ENCODE measurements at places on chromosomes 6 and 20.

- DNase-seq: no peak
Measured at GRCh38 chr6:124064317-124065113, 260.9 kb downstream of the NKAIN2 start.

DNA sequence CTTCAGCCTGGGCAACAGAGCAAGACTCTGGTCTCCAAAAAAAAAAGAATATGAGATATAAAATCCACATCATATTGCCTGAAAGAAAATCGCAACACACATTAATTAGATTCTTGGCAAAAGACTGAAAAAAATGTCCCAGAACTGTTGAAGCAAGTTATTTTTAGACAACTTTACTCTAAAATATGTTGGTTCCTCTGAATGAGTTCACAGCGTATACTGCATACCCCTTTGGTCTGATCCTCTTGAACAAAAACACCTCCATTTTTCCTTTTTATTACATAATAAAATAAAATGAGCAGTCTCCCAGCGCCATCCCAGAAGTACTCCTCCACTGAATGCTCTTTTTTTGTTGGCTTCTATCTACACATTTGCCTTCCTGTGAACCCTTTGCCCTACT is 126.0 kb upstream of the TMEM170B start:
- no peak for DNase-seq

- no peak for DNase-seq
Measured at GRCh38 chr6:107237992-107238660, 122.8 kb upstream of the BEND3 start.

DNA sequence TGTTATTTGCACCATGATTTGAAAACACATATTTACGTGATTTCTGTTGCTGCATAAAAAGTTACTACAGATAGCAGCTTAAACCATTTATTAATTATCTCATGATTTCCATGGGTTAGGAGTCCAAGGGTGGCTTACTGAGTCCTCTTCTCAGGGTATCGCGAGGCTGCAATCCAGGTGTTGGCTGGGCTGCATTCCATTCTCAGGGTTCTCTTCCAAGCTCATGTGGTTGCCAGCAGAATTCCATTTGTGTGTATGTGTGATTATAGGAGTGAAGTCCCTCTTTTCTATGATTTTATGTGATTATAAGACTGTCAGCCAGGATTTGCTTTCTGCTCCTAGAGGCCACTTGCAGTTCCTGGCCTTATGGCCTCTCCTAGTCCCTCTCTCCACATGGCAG is 135.1 kb downstream of the FAM83B start:
- DNase-seq: no peak

- DNase-seq: no peak
Measured at GRCh38 chr6:11486959-11487358, 50.6 kb upstream of the TMEM170B start.

DNA sequence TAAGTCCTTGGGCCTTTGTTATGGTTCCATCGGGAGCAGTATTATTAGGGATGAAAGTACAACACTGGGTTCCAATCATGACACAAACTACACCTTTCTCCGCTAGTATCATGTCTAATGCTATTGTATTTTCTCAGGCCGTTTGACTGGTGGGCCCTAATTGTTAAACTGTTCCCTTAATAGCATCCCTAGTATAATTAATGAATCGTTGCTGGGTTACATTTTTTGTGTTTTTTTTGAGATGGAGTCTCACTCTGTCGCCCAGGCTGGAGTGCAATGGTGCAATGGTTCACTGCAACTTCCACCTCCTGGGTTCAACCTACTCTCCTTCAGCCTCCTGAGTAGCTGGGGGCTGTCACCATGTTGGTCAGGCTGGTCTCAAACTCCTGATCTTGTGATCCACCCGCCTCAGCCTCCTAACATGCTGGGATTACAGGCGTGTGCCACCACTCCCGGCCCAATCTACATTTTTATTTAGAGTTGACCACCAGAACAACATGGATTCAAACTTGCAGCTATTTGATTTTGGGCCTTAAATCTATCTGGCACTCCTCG is 4.1 kb upstream of the ZNFX1 start:
- DNase-seq: no peak

DNA sequence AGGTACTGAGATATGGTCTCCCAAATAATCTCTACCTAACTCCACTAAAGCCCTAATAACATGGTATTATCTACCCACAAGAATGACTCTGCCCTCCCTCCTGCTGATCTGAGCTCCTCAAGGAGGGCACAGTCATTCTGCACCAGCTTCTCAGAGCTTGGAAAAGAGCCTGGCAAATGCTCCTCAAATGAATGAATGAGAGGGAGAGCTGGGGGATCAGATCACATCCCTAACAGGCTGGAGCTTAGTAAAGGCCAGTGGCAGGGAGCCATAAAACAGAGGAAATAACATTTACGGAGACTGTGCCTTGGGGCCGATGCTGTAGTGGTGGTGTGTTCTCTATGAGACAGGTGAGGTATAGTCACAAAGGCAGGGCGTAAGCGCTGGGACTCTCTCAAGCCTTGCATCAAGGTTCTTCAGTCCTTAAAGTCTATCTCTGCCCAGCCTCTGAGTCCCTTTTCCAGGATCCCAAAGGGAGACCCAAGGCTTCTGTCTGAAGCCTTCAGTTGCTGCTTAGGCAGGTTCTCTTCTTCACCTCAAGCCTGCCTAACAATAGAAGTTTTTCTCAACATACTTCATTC is 7.2 kb upstream of the NNAT start:
- no peak for DNase-seq

GRCh38 chr6:41763470-41763869 is 16.2 kb downstream of the FRS3 start:
- DNase-seq: no peak

DNA sequence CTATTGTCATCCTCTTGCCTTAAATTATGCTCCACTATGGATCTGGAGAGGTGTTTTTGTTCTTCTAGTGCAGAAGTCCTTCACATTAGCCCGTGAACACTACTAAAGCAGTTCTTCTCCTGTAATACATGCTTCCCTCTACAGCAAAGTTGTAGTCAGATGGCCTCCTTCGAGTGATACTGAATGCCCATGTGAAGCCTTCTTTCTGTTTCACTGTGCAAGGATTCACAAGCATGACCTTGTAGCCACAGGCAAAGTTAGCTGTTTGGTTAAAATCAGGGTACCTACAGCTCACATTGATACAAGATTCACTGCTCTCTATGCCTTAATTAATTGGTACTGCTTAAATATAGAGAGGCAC is 47.6 kb downstream of the ARHGAP18 start:
- no peak for DNase-seq

GRCh38 chr6:3744901-3745470 is 6.5 kb downstream of the PXDC1 start:
- no peak for DNase-seq

- DNase-seq: no peak
Measured at GRCh38 chr6:98840996-98841513, 6.7 kb downstream of the POU3F2 start.

DNA sequence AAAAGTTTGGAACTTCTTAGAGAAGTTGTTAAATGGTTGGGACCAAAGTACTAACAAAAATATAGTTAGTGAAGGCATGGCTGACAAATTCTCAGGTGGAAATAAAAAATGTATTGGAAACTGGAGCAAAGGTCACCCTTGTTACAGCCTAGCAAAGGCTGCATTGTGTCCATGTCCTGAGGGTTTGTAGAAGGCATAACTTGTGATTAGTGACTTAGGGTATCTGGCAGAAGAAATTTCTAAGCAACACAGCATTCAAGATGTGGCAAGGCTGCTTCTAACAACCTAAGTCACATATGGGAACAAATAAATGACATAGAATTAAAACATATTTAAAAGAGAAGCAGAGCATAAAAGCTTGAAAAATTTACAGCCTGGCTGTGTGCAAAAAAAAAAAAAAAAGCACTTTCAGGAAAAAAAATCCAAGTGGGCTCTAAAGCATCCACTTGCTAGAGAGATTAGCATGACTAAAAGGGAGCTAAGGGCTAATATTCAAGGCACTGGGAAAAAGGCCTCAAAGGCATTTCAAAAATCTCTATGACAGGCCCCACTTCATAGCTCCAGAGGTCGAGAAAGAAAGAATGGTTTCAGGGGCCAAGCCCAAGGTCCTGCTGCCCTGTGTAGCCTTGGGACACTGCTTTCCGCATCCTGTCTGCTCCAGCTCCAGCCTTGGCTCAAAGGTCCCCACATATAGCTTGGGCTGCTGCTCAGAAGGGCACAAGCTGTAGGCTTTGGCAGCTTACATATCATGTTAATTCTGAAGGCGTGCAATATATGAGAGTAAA is 453.2 kb upstream of the PTCHD4 start:
- no peak for DNase-seq
